Stimulated activated naive CD4-positive, alpha-beta T cell treated with Interleukin-2 at 50 U/mL for 16 hours (primary cell): ENCODE measurements at places on chromosomes 5 and 9.

GRCh38 chr5:138148811-138149210, 9.6 kb upstream of the NME5 start:
- no peak for DNase-seq

DNA sequence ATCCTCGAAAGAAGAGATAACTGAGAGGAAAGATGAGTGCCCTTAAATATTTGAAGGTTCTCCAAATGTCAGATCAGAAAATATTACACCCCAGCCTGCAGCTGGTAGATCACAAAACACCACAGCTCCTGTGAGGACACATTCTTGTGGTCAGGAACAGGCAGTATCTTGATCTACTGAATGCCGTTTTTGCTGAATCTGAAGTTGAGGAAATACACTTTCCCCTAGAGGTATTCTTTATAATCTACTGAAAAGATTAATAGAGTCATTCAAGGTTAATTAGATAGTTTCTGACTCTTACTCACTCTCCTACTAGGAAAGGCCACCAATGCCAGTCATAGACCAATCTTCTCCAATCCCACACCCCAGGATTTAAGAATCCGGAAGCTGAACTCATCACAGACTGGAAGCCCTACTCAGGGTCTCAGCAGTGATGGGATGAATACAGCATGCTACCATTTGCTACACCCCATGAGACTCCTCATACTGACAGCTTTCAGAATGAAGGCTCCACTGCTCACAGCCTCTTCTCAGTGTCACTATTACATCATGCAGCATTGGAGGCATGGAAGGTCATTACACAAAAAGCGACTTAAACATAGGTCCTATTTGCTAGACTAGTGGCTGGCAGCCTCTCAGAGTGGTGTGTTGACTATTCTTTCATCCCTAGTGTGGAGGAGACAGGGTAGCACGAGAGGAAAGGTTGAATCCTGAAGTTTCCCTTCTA, 143.9 kb upstream of the SLC1A3 start:
- no peak for DNase-seq

DNA sequence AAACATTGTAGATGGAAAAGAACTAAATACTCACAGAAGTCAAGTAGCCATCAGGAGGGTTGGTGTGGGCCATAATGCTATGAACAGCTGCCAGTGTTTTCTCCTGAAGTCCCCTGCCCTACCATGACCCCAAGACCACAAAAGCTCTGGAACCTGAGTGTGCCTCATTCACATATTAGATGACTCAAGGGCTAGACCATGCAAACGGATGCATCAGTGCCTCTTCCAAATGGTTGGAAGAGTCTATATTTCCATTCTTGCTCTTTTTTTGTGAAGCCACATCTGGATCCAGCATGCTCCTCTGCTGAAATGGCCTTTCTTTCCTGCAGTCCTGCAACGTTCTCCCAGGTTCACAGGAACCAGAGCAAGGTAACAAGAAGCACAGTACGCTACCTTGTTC, 136.6 kb upstream of the EPB41L4A start:
- DNase-seq: no peak

DNA sequence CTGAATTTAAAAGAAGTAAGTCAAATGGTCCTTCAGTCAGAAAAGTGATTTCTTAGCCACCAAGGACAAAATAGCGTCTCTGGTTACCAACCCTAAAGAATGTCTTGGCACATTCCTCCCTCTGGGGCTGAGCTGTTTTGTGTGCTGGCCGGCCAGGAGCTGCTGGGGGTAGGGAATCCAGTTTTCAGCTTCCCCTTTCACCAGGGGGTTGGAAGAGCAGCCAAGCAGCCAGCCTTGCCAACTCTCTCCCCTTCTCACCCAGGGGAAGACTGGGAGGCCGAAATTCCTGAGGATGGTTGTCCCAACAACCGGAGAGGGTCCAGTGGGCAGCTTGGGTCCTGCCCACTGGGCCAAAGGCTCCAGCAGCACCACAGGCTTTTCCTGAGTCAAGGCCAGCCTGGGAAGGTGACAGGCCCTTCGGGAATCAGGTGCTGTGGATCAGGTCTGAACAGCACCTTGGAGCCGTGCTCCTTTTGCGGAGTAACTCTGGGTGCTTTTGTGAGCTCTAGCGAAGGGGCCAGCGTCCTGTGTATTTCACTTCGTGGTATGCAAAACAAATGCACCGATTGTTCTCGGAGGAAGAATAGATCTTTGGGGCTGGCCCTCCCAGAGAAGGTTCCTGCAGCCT, 4.2 kb downstream of the WWC1 start:
- DNase-seq: no peak

GRCh38 chr5:74514888-74515551, 125.5 kb downstream of the ENC1 start:
- no peak for DNase-seq

DNA sequence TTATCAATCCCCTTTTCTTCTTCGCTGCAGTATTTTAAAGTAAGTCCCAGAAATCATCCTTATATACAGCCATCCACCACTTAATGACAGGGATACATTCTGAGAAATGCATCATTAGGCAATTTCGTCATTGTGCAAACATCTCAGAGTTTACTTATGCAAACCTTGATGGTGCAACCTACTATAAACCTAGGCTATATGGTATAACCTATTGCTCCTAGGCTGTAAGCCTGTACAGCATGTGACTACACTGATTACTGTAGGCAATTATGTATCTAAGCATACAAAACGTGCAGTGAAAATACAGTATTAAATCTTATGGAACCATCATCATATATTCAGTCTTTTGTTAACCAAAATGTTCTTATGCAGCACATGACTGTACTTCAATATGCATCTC, 36.8 kb downstream of the SAXO1 start:
- DNase-seq: no peak

DNA sequence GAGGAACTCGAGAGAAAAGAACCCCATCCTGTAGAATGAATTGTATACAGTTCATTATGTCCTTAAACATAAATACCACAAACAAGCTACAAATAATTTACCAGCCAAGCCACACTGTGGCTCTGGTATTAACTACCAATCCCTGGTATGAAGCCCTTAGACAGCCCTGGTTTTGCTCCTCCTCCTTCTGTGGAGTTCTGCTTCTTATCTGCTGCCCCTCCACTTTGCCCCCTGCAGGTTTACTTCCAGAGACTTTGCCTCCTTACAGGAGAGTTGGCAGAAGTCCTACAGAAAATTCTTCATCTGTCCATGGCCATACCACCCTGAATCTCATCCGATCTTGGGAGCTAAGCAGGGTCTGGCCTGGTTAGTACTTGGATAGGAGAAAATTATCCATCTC, 219.8 kb downstream of the ACTL7B start:
- DNase-seq: no peak

GRCh38 chr5:148846930-148847329, 20.5 kb downstream of the ADRB2 start:
- DNase-seq: no peak

DNA sequence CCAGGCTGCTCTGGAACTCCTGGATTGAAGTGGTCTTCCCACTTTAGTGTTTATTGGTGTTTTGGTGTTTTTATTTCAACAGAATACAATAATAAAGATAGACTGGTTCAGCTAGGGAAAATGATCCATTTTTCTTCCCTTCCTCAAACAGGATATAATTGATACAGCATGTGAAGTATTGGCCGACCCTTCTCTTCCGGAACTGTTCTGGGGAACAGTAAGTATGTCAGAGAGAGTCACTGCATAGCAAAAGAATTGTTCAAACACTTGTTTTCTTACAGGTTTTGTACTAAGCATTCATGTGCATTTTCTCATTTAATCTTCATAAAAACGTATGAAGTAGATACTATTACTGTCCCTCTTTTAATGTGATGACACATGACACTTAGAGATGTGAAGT, 31.6 kb downstream of the NUP188 start:
- no peak for DNase-seq

DNA sequence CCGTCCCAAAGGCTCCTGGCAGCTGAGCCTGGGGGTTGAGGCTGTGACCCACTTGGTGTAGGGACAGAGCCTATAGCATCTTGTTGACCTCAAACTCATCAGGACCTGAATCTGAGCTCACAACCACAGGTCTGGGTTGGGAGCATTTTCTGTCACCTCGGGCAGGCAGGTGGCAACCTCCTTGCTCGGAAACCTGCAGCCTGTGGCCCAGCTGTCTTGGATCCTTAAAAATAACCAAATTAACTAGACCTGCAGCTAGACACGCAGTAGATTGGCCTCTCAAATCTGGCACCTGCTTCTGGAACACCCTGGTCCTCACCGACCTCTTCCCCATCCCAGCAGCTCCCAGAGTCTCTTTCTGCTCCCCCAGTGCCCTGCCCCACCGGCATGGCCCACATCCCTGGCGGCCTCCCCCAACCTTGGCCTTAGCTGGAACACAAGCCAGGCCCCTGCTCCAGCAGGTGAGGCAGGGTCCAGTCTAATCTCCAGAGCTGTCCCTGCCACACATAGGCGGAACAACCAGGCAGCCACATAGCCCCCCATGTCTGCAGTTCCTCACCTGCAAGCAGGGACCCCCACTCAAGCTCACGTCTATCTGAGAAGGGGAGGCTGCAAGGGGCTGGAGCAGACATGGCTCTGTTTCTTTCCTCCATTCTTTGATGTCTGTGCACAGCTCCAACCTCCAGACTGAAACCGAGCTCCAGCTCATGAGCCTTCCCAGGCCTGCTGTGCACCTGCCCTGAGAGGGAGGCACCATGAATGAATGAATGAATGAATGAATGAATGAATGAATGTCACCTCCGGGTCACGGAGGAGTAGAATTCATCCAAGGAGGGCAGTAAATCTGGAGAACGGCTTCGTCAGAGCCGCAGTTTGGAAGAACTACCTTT, 28.3 kb downstream of the PAEP start:
- DNase-seq: no peak

GRCh38 chr9:69900406-69900805, 79.8 kb downstream of the CFAP95 start:
- DNase-seq: no peak

DNA sequence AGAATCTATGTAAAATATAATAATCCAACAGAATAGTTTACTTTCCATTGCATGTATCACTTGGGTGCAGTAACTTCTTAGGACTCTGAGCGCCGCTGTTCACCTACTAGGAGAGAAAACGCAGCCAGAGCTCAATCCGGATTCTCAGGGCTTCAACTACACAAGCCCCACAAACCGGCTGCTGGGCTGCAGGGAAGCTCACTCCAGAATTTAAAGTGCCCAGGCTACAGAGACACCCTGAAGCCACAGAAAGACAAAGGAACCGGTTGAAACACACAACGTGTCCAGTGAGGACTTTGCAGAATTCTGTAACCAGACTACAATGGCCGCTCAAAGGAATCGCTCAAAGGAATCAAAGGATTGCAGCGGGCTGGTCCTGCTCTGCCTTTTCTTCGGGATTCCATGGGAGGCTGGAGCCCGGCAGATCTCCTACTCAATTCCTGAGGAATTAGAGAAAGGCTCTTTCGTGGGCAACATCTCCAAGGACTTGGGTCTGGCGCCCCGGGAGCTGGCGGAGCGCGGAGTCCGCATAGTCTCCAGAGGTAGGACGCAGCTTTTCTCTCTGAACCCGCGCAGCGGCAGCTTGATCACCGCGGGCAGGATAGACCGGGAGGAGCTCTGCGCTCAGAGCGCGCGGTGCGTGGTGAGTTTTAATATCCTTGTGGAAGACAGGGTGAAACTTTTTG, at the start of gene PCDHGA10:
PCDHGA10 (plus strand) TSS at position 134 of the 686 bp plus-strand sequence; CDS start at position 323, 189 bp downstream.
- DNase-seq: peak; percentile 52

DNA sequence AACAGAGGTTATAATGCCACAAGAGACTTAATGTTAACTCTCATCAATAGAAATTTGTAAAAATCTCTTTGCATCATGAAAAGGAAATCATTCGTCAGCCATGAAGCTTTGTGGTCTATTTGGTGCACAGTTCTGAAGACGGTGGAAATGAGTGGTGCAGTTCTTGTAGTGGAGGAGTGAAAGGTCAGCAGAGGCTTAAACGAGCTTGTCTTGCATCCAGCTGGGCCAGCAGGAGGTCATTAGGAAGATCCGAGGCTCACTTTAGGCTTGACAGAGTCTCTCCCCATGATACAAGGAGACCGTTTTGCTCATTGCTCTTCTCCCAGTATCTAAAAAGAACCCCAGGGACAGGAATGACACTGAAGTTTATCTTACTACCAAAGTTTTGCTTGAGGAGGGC, 440.8 kb downstream of the BNC2 start:
- DNase-seq: no peak

DNA sequence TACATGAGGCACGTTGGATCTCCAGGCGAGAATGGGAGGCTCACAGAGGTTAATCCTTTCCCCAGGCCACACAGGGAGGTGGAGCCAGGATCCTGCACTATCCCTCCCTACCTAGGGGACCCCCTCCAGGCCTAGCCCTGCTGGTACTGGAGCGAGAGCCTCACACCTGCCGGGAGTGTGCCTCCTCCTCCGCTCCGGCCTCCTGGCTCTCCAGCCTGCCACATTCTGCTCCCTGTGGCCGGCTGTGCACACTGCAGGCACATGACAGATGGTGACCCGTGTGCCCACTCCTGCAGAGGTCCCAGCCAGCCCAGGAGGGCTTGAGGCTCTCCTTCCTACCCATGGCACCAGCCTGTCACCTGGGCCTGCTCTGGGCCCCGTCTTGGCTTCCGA, 93.4 kb downstream of the RXRA start:
- no peak for DNase-seq

GRCh38 chr5:166712447-166713185, 1578.8 kb upstream of the WWC1 start:
- DNase-seq: no peak

DNA sequence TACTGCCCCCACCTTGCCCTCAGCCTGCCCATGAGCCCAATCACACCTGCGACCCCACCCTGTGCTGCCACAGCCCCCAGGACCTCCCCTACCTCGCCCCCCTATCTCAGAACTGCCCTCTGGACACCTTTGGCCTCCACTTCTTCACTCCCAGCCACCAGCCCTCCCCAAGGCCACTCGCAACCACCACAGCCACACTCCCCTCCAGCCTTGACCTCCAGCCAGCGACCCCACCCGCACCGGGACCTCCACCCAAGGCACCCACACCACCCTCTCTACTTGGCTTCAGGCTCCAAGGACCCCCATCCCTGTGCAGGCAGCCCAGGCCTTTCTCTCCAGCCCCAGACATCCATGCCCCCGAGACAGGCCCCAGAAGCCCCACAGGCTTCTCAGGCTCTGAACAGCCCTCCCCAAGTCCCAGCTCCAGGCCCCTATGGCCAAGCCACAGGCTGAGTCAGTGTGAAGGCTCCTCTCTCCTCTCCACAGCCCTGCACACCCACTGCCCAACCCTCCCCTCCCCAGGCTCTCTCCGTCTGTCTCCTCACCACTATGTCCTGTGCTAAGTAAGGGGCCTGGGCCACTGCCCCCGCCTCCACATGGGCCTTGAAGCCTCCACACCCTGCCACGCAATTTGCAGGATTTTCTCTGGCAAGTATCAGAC, 2.0 kb downstream of the AK1 start:
- no peak for DNase-seq

- no peak for DNase-seq
These were observed 61.5 kb upstream of the RNF130 start for GRCh38 chr5:180133060-180133459.

DNA sequence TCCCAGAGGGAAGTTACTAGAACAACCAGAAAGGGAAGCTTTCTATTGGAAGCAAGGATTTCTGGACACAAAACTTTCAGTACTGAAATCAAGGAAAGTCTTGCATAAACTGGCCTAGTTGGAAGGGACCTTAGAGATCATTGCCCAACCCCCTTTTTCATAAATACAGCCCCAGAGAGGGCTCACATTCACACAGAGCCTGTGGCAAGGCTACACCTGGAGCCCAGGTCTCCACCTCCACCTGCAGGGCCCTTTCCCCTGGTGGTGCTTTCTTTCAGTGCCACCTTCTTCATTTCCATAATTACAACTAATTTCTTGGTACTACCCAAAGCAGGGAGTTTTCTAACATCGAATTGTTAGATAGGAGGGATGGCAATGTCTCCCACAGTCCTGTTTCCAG, 85.7 kb downstream of the ADRB2 start:
- no peak for DNase-seq

- no peak for DNase-seq
These were observed 215.8 kb upstream of the TRIM32 start for GRCh38 chr9:116471093-116471906.

- no peak for DNase-seq
These were observed 46.9 kb upstream of the TCERG1 start for GRCh38 chr5:146400201-146400600.
